ENCODE measurements at places on chromosomes 4 and X. TPM values are rescaled to one million over a fixed set of nuclear protein-coding genes. Genes with fewer than 3 reads are reported as not detected.

- no peak for DNase-seq
These were observed 1.8 kb upstream of the NAA15 start for GRCh38 chr4:139299536-139299935.

DNA sequence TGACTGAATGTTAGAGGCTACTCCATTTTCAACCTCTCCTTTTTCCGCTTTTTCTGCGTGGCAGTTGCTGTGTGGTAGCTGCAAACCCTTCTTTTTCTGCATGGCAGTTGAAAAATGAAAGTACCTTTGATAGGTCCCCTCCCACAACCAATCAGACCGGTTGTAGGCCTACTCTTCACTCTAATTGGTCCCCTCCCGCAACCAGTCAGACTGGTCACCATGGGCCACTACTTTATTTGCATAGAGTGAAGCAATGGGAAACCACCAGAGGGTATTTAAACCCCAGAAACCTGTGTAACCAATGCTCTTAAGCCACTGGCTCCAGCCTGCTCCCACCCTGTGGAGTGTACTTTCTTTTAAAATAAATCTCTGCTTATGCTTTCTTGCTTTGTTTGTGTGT lies 877.8 kb downstream of the FAM133A start:
- DNase-seq, result no peak

GRCh38 chr4:109590905-109591304 lies 30.9 kb downstream of the MCUB start:
- no peak for DNase-seq

GRCh38 chr4:159227984-159228383 lies 125.1 kb downstream of the RAPGEF2 start:
- DNase-seq, result peak; percentile 63

Gene PDE5A
- 21.8 TPM for total RNA-seq

DNA sequence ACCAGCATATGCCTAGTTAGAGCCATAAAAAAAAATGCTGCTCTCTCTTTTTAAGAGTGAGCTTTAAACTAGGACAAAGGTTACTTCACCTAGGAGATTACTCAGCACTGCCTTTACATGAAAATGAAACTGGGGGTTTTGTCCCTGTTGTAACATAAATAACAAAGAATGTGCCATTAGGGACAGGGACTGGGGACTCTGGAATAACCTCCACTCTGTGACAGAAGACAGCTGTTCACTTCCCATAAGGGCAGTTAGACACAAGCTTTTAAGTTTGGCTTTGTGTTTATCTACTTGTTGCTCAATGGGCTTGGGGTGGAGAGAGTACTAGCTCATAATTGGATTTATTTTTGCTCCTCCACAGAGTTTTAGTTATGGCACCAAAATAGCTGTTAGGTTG lies 11.9 kb downstream of the ENPEP start:
- no peak for DNase-seq

Gene ADH7
- total RNA-seq, result not detected

Gene SUPT20HL2
- not detected for total RNA-seq

GRCh38 chrX:9690046-9690445 lies 75.6 kb downstream of the GPR143 start:
- no peak for DNase-seq

Gene FGFBP1
- total RNA-seq, result 0.09 TPM

- no peak for DNase-seq
These were observed 902.5 kb downstream of the FAM133A start for GRCh38 chrX:94576367-94577004.

DNA sequence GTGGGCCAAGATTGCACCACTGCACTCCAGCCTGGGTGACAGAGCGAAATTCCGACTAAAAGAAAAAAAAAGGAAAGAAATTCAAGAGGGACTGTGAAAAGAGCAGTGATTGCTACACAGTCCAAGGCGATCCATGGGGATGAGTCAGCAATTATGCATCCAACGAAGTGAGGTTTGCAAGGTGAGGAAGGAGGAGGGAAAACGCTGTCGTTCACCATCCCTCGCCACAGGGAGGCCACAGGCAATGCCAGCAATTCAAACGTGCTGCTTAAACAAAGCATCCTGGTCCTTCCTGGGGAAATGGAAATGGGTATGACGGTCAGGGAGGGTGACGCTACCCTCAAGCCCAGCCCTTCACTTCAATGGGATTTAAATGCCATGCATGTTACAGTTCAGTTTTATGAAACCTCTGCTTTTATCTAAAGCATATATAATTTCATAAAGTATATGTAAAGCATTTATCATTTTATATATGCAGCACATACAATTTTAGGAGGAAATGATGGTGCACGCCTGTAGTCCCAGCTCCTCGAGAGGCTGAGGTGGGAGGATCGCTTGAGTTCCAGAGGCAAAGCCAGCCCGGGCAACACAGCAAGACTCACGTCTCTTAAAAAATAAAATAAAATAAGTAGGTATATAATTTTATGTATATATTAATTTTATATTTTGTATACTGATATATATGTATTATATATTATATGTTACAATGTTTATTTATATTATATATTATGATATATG lies 108.7 kb downstream of the DHRSX start:
- DNase-seq, result no peak

Gene TMPRSS11F
- total RNA-seq, result not detected

Gene MAGEA2
- not detected for total RNA-seq

- no peak for DNase-seq
These were observed 21.0 kb upstream of the PCYT1B start for GRCh38 chrX:24668111-24668510.

DNA sequence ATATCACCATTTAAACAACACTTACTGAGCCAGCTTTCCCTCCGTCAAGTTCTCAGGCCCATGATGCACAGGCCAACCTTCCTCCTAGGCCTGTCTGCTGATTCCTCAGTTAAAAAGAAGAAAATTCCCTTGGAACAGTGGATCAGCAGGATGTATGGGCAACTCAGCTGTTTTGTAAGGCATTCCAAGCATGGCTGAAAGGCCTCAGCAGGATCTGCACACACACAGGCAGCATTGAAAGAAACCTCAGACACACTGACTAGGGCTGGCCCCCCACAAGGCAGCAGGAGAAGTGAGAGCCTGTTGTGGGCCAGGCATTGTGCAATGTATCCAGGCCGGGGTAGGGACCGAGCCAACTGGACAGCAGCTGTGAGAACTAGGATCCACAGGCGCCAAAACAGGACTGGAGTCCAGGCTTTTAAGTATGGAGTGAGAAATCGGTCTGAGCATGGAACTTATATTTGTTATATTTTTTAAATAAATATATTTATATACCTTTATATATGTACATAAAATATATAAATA lies 171.4 kb downstream of the NWD2 start:
- DNase-seq, result no peak

Gene FAAH2
- 22.2 TPM for total RNA-seq

DNA sequence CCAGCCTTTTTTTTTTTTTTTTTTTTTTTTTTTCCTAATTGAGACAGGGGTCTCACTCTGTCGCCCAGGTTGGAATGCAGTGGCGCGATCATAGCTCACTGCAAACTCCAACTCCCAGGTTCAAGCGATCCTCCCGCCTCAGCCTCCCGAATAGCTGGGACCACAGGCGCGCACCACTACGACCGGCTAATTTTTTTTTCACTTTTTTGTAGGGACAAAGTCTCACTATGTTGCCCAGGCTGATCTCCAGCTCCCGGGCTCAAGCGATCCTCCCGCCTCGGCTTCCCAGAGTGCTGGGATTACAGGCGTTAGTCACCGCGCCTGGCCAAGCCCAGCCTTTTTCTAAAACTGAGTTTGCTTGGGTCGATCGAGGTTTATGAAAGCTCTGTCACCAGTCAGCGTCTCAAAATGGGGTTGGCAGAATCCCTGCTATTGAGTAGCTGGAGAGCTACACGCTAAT lies 1.3 kb upstream of the OTUD5 start:
- DNase-seq, result peak; percentile 33

Gene CXorf65
- total RNA-seq, result not detected

Gene UGT2B10
- not detected for total RNA-seq

DNA sequence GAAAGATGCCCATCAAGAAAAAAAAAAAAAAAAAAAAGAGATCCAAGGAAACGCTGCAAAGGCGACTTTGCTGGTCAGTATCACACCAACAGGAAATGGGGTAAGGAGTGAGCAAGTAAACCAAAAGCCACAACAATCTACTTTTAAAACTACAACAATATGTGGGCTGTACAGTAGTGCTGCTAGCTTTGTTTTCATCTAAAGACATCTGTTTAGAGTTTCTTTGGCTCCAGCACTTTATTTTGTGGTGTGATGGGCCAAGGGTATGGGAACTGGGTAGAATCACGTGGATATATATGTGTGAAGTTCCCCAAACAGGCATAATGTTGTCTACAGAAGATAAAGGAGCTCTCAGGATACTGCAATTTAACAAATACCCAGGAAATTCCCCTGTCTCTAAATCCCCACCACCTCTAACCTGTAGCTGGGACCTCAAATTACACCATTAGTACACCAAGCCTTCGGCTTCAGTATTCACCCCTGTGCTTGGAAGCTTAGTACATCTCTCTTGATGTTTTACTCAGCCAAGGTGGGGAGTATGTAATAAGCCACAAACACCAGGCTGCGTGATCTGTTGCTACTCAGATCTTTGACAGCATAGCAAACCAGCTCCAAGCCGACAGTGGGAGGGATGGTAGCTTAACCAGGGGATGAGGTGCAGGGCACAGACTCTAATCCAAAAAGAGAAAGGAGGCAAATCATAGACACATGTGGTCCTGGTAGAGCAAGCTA lies 207.9 kb downstream of the HS6ST2 start:
- DNase-seq, result no peak

Gene DUSP21
- not detected for total RNA-seq

Gene DOK7
- total RNA-seq, result 8.0 TPM

GRCh38 chr4:26568446-26568994 lies 15.4 kb upstream of the TBC1D19 start:
- DNase-seq, result no peak

Gene GPR119
- total RNA-seq, result 0.39 TPM

GRCh38 chr4:140426610-140427105 lies 790 bp downstream of the CLGN start:
- no peak for DNase-seq

DNA sequence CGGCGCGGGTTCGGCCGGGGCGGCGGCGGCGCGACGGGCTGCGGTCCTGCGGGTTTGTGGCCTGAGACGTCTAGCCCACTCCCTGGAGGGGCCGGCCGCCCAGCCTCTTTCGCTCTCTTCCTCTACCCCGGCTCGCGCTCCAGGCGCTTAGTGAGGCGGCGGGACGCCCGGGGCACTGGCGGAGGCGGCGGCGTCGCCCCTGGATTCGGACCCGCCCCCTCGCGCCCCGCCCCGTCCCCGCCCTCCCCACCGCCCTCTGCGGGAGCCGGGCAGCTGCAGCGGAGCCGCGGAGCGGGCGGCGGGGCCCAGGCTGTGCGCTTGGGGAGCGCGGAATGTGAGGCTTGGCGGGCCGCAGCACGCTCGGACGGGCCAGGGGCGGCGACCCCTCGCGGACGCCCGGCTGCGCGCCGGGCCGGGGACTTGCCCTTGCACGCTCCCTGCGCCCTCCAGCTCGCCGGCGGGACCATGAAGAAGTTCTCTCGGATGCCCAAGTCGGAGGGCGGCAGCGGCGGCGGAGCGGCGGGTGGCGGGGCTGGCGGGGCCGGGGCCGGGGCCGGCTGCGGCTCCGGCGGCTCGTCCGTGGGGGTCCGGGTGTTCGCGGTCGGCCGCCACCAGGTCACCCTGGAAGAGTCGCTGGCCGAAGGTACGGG lies at the start of gene BMP2K:
TSS of gene BMP2K (plus strand) at position 272 of the 650 bp plus-strand sequence. CDS start at position 466, 194 bp downstream.
- peak; percentile 78 for DNase-seq

- DNase-seq, result no peak
These were observed 127.4 kb upstream of the SFRP2 start for GRCh38 chr4:153916273-153916755.

DNA sequence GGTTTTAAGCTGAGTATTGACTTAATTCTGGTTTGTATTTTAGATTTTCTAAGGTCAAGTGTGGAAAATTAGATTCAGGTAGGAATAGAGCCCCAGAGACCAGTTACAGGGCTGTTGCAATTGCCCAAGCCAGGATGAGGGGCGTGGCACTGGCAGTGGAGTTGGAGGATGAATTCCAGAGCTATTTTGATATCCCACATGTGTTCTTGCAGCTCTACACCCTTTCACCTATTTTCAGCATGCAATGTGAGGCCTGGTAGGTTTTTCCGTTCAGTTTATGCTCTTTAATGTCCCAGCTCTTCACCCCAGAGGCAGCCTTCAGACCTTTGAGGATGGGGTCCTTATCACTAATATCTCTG lies 17.9 kb upstream of the OGT start:
- DNase-seq, result no peak

- no peak for DNase-seq
These were observed 661.5 kb upstream of the FRG1 start for GRCh38 chr4:189279188-189279587.

DNA sequence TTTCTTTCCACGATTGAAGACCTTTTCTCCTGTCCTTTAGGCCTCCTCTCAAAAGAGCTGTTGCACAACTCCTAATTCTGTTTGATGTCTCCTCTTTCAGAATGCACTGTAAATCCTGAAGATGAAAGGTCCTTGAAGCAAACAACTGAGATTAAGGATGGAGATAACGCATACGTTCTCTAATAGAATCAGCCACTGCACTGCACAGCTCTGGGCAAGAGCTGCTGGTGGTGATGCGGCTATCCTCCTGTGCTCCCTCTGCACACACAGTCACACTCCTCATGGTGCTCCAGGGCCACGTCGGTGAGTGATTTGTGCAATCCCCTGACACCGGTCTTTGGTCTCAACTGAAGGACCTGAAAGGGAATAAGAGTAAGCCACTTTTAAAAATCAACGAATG lies 208.7 kb downstream of the PDGFC start:
- no peak for DNase-seq

DNA sequence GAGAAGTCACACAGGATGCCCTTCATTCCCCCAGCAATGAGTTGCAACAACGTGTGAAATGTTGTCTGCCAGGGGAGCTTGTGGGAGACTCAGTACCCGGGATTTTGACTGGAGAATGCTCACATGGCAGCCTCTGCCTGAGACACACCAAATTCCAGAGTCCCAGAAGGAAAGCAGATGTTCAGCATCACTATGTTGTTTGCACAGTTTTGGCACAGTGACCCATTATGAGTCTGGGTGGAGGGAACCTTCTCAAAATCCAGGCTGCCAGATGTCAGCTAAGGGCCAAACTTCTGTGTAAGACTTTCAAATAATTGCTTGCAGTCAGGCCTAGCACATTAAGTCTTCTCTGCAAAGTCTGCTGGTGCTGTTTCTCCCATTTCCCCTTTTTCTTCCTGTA lies 1029.7 kb upstream of the TENM3 start:
- DNase-seq, result no peak

DNA sequence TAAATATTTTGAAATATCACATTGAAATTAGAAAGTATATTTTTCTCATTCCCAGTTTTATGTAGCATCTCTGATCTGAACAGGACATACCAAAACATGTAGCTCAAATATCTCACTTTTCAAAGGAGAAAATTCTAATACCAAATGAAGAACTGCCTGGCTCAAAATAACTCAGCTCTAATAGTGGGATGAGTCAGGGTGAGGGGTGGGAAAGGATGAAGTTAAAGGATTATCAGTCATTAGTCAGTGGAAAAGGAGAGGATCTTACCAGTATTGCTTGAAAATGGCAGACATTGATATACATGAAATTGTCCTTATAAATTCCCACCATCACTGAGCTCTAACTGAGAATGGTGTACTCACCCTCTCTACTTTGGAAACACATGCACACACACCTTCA lies 803.2 kb downstream of the RAPGEF2 start:
- no peak for DNase-seq

Gene HSFX2
- not detected for total RNA-seq

GRCh38 chr4:13208558-13209193 lies 275.5 kb downstream of the RAB28 start:
- DNase-seq, result no peak

Gene PSAPL1
- not detected for total RNA-seq

Gene MFAP3L
- 2.2 TPM for total RNA-seq

GRCh38 chrX:103356130-103356798 lies at the start of gene TCEAL9:
TCEAL9 (plus strand) TSS chrX:103356506; CDS start chrX:103357685, 1,179 bp downstream.
- DNase-seq, result peak; percentile 30
